NCI-H1105 treated with DMSO at 0.1 percent for 48 hours (cell line): ENCODE measurements at places on chromosomes 13 and 19.

DNA sequence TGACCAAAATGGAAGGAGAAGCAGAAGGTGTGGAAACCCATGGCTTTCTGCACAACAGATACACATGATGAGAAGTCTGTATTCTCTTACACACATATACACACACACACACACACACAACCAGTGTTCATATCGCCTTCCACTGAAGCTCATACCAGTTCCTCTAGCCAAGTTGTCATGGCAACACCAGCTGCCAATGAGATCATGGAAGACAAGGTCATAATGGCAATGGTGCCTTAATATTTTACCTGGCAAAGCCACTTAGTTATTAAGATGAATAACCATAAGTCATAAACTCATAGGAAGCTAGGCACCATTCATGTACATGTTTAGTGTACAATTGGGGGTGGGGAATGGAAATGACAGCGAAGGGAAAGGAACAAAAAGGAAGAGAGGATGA is 2.6 kb upstream of the DHRS12 start:
- DNase-seq = peak; percentile 12

- no peak for DNase-seq
Observed at GRCh38 chr13:32553720-32554119, 15.1 kb upstream of the N4BP2L2 start.

DNA sequence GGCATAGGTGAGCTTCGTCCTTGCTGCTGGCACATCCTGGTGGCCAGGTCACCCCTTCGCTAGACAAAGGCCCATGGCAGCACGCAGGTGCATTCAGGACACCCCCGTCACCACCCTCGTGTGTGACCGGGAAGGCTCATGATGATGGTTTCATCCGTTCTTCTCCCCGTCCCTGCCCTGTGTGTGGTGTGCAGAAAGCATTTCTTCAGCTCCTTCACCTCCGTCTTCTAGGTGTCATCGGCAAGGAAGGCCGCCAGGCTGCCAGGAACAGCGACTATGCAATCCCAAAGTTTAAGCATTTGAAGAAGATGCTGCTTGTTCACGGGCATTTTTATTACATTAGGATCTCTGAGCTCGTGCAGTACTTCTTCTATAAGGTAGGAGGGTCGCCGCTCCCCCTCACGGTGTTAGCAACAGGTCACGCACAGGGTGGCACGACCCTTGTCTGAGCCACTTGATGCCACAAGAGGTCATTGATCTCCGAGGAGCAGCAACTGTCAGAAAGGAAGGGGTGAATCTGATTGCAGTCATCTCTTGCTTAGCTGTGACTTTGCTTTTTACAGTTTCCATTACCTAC is 111.0 kb upstream of the MCF2L start:
- no peak for DNase-seq

DNA sequence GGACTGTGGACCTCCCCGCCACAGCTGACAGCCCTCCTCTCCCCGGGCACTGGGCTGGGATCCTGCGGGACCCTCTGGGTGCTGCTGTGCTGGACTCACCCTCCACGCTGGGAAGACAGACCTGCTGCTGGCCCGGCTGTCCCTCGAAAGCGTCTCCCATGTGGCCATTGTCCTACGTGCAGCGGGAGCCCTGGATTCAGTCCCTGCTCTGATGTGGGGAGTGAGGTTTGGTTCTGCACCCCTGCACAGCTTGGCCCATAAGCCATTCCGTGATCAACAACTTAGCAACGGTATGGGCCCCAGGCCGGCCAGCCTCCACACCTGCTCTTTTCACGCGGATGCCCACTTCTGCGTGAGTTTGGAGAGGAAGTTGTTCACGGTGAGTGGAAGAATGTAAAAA is 195.2 kb downstream of the TEX29 start:
- no peak for DNase-seq

GRCh38 chr19:7833225-7834099 is 3.4 kb downstream of the EVI5L start:
- no peak for DNase-seq

DNA sequence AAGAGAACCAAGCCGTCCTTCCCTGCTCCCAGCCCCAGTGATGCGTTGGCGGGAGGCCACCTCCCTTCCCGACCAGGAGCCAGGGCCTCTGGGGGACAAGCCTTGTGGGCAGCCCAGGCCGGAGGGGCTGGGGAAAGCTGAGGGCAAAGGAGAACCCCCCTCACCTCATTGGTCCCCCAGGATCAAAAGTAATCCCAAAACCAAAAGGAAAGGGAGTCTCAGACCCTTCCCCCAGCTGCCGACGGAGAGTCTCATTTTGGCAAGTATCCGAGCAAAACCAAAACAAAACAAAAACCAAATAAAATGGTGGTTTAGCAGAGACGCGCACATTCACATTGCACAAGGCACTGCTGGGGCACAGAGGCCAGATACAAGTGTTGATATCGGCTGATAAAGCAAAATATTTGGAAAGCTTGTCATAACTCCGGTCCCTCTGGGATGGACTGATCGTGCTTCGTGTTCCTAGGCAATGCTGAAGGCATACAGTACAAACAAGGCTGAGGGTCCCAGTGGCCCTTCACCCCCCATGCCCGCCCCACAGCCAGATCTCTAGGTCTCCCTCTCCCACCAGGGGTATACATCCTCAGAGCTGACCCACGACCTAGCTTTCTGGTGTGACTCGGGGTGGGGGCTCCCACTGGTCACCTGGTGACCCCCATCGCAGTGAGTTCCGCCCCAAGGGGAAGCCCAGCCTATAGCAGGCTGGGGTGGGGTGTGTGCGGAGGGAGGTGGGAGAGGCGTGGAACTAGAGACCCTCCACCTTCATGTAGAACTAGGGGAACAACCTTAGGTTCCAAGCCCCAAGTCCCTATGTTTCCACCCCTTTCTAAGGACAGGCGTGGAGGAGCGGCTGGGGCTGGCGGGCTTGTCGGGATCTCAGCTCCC is 2.1 kb downstream of the CEBPA start:
- DNase-seq = no peak

GRCh38 chr13:21065686-21066085 is 4.3 kb upstream of the LATS2 start:
- DNase-seq = no peak

DNA sequence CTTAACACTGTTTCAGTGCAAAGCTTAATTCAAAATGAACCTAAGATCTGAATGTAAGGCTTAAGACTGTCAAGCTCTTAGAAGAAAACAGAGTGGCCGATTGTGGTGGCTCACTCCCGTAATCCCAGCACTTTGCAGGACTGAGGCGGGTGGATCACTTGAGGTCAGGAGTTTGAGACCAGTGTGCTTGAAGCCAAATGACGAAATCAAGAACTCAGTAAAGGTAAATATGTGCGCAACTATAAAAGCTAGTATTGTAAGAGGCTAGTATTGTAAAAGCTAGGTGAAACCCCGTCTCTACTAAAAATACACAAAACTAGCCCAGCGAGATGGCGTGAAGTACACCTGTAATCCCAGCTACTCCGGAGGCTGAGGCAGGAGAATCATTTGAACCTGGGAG is 12.7 kb downstream of the ATP4B start:
- DNase-seq = no peak

DNA sequence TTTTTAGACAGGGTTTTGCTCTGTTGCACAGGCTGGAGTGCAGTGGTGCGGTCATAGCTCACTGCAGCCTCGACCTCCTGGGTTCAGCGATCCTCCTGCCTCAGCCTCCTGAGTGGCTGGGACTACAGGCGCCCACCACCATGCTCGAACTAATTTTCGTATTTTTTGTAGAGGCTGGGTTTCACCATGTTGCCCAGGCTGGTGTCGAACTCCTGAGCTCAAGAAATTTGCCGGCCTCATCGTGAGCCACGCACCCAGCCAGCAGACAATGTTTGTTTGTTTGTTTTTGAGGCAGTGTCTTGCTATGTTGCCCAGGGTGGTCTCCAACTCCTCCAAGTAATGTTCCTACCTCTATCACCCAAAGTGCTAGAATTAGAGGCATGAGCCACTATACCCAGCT is 879 bp upstream of the COX7A1 start:
- DNase-seq = no peak
